ENCODE measurements at places on chromosomes 7 and 10. TPM values are rescaled to one million over a fixed set of nuclear protein-coding genes. Genes with fewer than 3 reads are reported as not detected.
A peak's percentile ranks its signal among the peaks of the same experiment; 100 is the strongest.

TACR2 gene
- total RNA-seq = 0.38 TPM

IGFBP3 gene
- total RNA-seq = 193 TPM

IFIT1B gene
- not detected for total RNA-seq

CALHM1 gene
- not detected for total RNA-seq

ZNF511 gene
- 35.6 TPM for total RNA-seq

ZNF783 gene
- total RNA-seq = 21.8 TPM

MYH16 gene
- not detected for total RNA-seq

SPDYE6 gene
- not detected for total RNA-seq

- no peak overlapping the region for H3K4me3 ChIP-seq
- H3K27me3 ChIP-seq = no peaks in the 10 kb centered on the region
- no peak for DNase-seq
- no peak overlapping the region for H3K27ac ChIP-seq
- H3K4me1 ChIP-seq = no peaks in the 10 kb centered on the region
Measured at GRCh38 chr7:121480566-121481335, 84.6 kb upstream of the FAM3C start.

GRCh38 chr7:115044224-115044623 is 122.3 kb downstream of the MDFIC start:
- H3K4me1 ChIP-seq = no peaks in the 10 kb centered on the region
- H3K36me3 ChIP-seq = no peaks in the 10 kb centered on the region
- no peak overlapping the region for H3K4me3 ChIP-seq

GRCh38 chr10:118978316-118978997 is 51.1 kb upstream of the NANOS1 start:
- H3K36me3 ChIP-seq = no peaks in the 10 kb centered on the region
- H3K27me3 ChIP-seq = no peaks in the 10 kb centered on the region
- no peaks in the 10 kb centered on the region for H3K4me1 ChIP-seq
- H3K27ac ChIP-seq = no peak overlapping the region
- no peak overlapping the region for H3K4me3 ChIP-seq

DNA sequence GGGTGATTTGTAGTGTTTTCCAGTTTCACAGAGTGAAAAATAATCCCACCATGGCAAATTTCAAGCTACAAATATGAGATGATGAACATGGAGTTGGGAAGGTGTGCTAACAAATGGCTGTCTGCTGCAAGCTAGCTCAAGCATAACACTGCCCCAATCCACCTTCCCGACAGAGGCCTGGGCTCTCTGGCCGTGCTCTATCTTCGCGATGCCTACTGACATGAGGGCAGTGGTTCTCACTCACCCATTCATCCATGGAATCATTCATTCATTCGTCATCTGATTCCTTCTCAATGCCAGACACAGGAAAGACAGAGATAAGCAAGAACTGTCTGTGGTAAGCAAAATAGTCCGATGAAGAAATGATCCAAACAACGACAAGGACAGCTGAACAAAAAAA is 65.4 kb downstream of the ZNF467 start:
- no peaks in the 10 kb centered on the region for H3K4me1 ChIP-seq
- no peak for DNase-seq
- H3K4me3 ChIP-seq = no peak overlapping the region
- no peaks in the 10 kb centered on the region for H3K36me3 ChIP-seq
- no peaks in the 10 kb centered on the region for H3K27me3 ChIP-seq

- H3K36me3 ChIP-seq = no peaks in the 10 kb centered on the region
- no peak overlapping the region for H3K27ac ChIP-seq
- DNase-seq = no peak
- H3K27me3 ChIP-seq = no peaks in the 10 kb centered on the region
- no peak overlapping the region for H3K4me3 ChIP-seq
Measured at GRCh38 chr10:110861476-110861875, 10.3 kb upstream of the PDCD4 start.

DNA sequence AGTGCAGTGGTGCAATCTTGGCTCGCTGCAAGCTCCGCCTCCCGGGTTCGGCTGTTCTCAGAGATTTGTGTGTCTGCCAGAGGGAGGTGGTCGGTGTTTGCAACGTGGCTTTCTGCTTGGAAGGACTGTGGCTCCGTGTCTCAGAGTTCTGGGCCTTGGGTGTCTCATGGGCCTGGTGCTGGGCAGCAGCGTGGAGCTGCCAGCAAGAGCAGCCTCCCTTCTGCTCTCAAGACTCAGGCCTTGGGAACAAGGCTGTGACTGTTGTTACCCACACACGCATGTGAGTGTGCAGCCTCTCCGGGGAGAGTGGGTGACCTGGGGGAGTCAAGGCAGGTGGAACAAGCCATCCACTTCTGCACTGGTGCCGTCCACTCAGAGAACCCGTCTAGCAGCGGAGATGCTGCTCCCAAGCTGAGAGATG is 52.0 kb downstream of the VIPR2 start:
- H3K4me3 ChIP-seq = no peak overlapping the region
- no peaks in the 10 kb centered on the region for H3K27me3 ChIP-seq
- no peak for DNase-seq
- no peaks in the 10 kb centered on the region for H3K36me3 ChIP-seq
- no peak overlapping the region for H3K27ac ChIP-seq
- no peaks in the 10 kb centered on the region for H3K4me1 ChIP-seq

DNA sequence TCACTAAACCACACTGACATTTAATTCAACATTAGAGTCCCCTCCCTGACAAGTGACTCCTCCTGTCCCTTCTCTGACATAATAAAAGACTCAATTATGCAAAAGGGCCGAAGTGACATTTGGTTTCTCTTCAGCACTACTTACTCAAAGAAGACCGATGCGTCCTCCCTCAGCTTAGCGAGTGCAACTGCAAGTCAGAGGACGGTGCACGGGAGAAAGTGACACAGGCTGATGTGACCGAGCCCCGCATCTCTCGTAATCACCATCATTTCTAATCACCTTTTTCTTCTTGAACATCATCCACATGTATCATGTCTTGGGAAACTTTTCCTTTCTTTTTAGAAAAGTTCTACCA is 155.7 kb downstream of the TCERG1L start:
- H3K36me3 ChIP-seq = no peaks in the 10 kb centered on the region
- no peak overlapping the region for H3K27ac ChIP-seq
- DNase-seq = peak; percentile 57
- no peaks in the 10 kb centered on the region for H3K4me1 ChIP-seq
- H3K27me3 ChIP-seq = no peaks in the 10 kb centered on the region

DNA sequence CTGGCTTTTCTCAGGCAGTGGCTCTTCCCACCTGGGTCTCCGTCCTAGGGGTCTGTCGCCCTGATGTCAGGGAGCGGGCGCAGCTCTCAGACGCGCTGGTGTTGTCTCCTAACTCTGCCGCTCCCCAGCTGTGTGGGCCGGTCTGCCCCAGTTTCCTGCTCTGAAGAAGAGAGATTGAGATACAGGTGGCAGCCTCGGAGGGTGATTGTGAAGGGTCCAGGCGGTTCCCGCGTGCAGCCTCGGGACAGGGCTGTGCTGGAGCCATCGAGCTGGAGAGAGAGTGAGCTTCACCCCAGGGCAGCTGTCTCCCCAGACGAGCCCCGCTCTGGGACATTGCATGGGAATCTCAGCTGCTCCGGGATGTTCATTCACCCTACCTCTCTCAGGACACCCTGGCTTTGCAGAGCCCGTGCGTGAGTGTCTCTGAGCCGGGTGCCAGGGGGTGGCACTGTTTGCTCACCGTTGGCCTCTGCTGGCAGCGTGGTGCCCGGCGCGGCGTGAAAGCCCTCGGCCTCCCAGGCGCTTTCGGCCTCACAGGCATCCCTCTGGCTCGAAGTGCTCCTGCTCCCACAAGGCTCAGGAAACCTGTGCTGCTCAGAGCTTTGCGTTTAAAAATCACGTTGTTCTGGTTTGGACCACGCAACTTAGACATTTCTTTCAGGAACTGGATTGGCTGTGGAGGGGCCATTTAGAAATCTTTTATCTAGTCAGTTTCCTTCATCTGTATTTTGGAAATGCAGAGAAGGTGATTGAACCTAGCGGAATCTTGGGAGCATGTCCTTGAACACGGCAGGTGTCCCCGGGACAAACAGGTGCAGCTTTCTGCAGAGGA is 33.8 kb upstream of the ZFAND2A start:
- H3K4me3 ChIP-seq = no peak overlapping the region
- peak; percentile 86 for DNase-seq
- H3K4me1 ChIP-seq = no peaks in the 10 kb centered on the region
- H3K27me3 ChIP-seq = no peaks in the 10 kb centered on the region
- H3K36me3 ChIP-seq = no peaks in the 10 kb centered on the region

GRCh38 chr7:19442016-19442785 is 266.6 kb downstream of the POLR1F start:
- no peak for DNase-seq
- H3K27ac ChIP-seq = no peak overlapping the region
- H3K4me3 ChIP-seq = no peak overlapping the region
- H3K4me1 ChIP-seq = no peaks in the 10 kb centered on the region

DNA sequence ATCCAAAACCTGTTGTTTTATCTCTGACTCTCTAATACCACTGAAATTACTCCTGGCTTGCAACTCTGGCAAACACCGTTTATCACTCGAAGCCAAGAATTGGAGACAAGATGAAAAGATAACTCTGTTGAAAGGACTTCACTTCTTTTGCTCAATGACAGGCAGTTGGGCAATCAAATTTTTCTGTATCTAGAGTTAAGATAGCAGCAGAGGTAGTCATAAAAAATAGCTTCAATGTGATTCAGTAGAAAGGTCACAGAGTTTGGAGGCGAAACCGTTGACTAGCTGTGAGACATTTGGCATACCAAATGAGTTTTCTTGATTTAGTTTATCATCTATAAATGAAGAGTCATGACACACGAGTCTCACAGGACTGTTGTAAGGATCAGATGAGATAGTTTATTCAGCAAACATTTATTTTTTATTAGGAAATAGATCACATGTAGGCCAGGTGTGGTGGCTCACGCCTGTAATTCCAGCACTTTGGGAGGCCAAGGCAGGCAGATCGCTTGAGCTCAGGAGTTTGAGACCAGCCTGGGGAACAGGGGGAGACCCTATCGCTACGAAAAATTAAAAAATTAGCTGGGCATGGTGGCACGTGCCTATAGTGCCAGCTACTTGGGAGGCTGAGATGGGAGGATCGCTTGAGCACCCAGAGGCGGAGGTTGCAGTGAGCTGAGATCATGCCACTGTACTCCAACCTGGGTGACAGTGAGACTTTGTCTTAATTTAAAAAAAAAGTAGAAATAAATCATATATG is 23.6 kb downstream of the AKR1B1 start:
- no peak overlapping the region for H3K4me3 ChIP-seq
- H3K27me3 ChIP-seq = no peaks in the 10 kb centered on the region
- H3K4me1 ChIP-seq = no peaks in the 10 kb centered on the region
- no peak overlapping the region for H3K27ac ChIP-seq
- DNase-seq = no peak

DNA sequence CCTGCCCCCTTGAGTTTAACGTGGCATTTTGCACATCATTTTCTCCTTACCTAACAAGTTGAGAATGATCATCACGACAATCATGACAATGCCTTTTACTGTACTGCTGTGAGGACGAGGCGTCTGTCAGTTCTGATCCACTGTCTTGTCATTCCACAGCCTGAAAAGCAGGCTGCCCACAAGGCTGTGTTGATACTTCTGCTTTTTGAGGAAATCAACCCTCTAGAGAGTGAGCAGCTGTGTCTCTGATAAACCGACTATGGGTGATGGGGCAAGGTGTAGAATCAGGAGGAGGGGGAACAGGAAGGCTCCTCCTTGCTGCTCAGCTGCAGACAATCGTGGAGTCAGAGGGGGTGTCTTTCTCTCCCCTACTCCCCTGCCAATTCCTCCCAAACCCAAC is 30.6 kb upstream of the C10orf120 start:
- H3K36me3 ChIP-seq = no peaks in the 10 kb centered on the region
- H3K4me1 ChIP-seq = no peaks in the 10 kb centered on the region
- H3K4me3 ChIP-seq = no peak overlapping the region
- no peak overlapping the region for H3K27ac ChIP-seq
- no peak for DNase-seq

- DNase-seq = no peak
- no peaks in the 10 kb centered on the region for H3K4me1 ChIP-seq
- H3K36me3 ChIP-seq = no peaks in the 10 kb centered on the region
- no peak overlapping the region for H3K4me3 ChIP-seq
- H3K27me3 ChIP-seq = no peaks in the 10 kb centered on the region
- H3K27ac ChIP-seq = no peak overlapping the region
Measured at GRCh38 chr7:128845475-128845874, 15.3 kb downstream of the FLNC start.

DNA sequence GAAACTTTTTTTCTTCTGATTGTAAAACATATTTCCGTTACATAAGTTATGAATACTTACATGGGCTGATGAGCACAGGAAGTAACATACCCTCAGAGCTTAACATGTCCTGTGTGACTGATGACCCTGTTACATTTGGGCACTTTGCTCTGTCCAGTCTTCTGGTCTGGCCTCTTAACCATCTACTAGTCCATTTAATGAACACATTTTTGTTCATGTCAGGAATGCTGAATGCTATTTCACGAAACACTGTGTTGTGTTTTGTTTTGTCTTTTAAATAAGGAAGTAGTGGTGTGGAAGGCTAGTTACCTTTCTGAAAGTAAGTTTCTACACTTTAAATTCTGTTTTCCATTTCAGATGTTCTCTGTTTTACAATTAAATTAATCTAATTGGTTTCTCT is 77.7 kb downstream of the RBM33 start:
- H3K4me3 ChIP-seq = no peak overlapping the region
- H3K4me1 ChIP-seq = no peaks in the 10 kb centered on the region
- H3K36me3 ChIP-seq = peaks cover 8% of the 10 kb centered on the region
- H3K27me3 ChIP-seq = no peaks in the 10 kb centered on the region

GRCh38 chr10:3452683-3453361 is 280.2 kb upstream of the PITRM1 start:
- H3K27me3 ChIP-seq = no peaks in the 10 kb centered on the region
- H3K36me3 ChIP-seq = no peaks in the 10 kb centered on the region
- H3K4me1 ChIP-seq = peaks cover 2% of the 10 kb centered on the region
- H3K4me3 ChIP-seq = no peak overlapping the region
- DNase-seq = no peak
- H3K27ac ChIP-seq = peak overlapping the region; percentile 59

DNA sequence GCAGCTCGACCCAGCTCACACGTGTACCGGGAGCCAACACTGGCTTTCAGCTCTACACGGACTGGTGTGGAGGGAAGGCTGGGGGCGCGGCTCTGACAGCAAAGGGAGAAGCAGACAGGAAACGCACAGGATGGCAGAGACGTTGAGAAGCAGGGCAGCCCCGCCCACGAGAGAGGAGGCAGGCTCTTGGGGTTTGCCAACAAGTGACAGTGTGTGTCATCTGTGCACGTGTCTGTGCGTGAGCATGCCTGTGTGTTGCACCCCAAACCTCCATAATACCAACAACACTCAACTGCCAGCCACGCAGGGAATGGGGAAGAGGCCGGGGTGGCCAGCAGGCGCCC is 64.4 kb upstream of the PDGFA start:
- peaks cover 5% of the 10 kb centered on the region for H3K4me1 ChIP-seq
- no peak overlapping the region for H3K27ac ChIP-seq

DNA sequence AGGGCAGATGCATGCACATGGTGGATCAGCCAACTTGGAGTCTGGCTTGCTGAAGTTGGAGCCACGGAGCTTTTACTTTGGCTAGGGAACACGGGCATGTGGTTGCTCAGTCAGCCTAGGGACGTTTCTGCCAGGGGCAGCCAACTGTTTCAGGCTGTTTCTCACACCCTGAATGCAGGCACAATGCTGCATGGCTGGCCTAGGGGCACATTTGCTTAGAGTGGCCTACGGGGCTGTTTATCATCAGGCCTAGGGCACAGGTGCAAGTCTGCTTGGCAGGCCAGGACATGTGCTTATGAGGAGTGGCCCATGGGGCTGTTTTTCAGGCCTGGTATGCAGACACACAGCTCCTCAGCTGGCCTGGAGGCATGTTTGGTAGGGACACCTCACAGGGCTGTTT is 107.4 kb downstream of the GSAP start:
- peaks cover 21% of the 10 kb centered on the region for H3K4me1 ChIP-seq
- H3K36me3 ChIP-seq = peaks cover 5% of the 10 kb centered on the region
- DNase-seq = peak; percentile 61
- no peak overlapping the region for H3K4me3 ChIP-seq
